Stimulated activated CD4-positive, alpha-beta T cell treated with anti-CD3 and anti-CD28 coated beads, TNF-alpha, amount 100 ng/mL, for 48 hours (primary cell): ENCODE measurements at places on chromosomes 11 and 22.

- DNase-seq = no peak
Observed at GRCh38 chr11:12600829-12601228, 73.4 kb upstream of the TEAD1 start.

- no peak for DNase-seq
Observed at GRCh38 chr11:94131718-94132115, 3.1 kb downstream of the PANX1 start.

GRCh38 chr22:22759371-22759770 lies 115.0 kb downstream of the GGTLC2 start:
- no peak for DNase-seq

DNA sequence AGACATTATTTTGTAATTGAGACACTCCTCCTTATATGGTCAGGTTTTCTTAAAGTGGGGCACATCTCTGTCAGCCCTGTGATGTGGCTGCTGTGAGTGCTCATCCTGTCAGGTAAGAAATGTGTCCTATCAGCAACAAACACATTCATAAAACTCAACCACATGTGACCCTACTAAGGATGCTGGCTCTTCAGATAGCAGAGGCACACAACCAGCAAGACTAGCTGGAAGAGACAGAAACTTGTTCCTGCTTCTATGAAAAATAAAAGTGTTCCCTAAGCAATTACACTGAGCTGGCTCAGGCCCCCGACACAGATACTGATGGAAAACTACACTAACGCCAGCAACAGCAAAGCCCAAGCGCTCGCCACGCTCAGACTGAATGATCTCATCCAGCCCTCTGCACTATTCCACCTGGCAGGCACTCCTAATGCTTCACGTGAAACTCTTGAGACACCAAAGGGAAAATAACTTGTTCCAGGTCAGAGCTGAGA lies 49.8 kb upstream of the CYP2D6 start:
- DNase-seq = peak; percentile 21

DNA sequence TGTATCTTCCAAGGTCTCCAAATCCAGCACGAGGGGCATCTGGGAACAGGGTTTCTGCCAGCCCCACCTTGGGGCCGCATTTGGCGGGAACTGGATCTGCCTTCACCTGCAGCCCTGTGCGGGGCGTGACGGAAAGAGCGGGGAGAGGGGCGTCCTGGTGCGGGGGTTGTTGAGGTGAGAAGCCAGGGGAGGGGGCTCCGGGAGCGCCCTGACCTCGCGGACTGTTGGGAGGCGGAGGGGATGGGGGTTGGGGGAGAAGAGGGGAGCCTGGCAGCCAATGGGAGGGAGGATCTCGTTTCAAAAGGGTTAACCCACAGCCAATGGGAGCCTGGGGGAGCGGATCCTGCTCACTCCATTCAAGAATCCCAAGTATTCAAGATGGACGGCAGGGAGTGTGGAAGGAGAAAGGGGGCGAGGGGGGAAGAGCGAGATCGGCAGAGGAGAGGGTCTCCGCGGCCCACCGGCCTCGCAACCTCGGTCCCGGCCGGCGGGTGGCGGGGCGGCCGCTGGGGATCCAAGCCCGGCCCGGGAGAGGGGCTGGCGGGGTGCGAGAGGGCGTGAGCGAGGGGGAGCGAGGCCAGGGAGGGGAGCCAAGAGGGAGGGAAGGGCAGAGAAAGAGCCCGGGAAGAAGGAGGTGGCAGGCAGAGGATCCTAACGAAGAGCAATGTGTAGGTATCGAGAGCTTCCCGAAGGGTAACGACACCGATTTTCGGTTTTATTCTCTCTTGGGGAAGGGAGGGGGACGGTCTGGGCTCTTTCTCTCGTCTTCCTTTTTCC lies 11.5 kb downstream of the YPEL4 start:
- DNase-seq = no peak

- no peak for DNase-seq
Observed at GRCh38 chr11:20021771-20022362, 138.4 kb downstream of the DBX1 start.

GRCh38 chr11:21612326-21612725 lies 580.6 kb upstream of the ANO5 start:
- DNase-seq = no peak

GRCh38 chr11:33828604-33829429 lies 54.5 kb upstream of the FBXO3 start:
- DNase-seq = no peak

GRCh38 chr11:94185416-94186084 lies 56.9 kb downstream of the PANX1 start:
- DNase-seq = no peak

DNA sequence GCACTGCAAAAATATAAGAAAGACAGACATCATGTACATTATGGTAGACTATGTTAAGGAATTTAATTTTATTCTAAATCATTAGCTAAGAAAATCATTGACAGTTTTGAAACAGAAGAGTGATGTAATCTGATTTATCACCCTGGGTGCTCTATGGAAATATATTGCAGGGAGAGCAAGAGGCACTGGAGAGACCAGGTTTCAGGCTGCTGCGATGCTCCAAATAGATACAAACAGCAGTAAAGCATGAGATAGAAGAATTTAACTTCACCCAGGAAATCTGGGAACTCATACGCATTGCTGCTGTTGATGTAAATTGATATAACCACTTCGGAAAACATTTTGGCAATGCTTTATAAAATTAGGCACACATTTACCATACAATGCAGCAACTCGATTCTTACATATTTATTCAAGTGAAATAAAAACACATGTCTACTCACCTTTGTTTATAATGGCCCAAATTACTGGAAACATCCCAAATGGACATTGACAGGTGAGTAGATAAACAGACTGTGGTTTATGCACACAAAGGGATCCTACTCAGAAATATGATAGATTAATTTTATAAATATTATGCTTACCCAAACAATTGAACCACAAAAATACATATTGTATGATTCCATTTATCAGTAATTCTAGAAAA lies 535.1 kb upstream of the CHORDC1 start:
- DNase-seq = no peak

DNA sequence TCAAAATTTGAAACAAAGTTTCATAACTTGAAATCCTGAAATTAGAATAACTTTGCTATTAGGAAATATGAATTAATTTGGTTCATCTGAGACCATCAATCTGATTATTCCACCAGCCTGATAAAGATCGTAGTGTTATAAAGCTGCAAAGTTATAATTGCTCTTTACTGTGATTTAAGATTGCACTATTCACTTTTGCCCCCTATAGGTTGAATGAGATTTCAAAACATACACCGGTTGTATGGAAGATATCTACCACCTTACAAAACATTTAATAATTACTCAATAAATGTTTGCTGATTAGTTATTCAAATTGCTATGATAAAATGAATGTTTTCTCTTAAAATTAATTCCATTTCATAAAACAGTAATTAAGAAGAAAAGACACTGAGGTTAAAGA lies 26.1 kb downstream of the APIP start:
- DNase-seq = no peak

- DNase-seq = peak; percentile 61
Observed at GRCh38 chr22:23772649-23773473, at the start of gene MMP11. Gene MMP11, plus strand, starts transcription at chr22:23772849. Its CDS starts 22 bp downstream, at chr22:23772871.

- DNase-seq = peak; percentile 85
Observed at GRCh38 chr11:64246871-64247728, at the start of gene PPP1R14B. Gene PPP1R14B, minus strand, starts transcription at chr11:64246943. Its CDS starts 270 bp downstream, at chr11:64246673.

DNA sequence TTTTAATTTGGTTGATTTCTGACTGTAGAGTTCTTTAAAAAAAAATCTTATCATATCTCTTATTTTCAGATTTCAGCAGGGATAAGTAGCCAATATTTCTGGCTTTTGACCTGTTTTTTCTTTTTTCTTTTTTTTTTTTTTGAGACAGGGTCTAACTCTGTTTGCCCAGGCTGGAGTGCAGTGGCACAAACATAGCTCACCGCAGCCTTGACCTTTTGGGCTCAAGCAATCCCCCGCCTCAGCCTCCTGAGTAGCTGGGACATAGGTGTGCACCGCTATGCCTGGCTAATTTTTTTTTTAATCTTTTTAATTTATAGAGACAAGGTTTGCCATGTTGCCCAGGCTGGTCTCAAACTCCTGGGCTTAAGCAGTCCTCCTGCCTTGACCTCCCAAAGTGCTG lies 23.9 kb upstream of the ZBTB44 start:
- DNase-seq = no peak

GRCh38 chr11:47864901-47865300 lies 16.8 kb upstream of the NUP160 start:
- no peak for DNase-seq

DNA sequence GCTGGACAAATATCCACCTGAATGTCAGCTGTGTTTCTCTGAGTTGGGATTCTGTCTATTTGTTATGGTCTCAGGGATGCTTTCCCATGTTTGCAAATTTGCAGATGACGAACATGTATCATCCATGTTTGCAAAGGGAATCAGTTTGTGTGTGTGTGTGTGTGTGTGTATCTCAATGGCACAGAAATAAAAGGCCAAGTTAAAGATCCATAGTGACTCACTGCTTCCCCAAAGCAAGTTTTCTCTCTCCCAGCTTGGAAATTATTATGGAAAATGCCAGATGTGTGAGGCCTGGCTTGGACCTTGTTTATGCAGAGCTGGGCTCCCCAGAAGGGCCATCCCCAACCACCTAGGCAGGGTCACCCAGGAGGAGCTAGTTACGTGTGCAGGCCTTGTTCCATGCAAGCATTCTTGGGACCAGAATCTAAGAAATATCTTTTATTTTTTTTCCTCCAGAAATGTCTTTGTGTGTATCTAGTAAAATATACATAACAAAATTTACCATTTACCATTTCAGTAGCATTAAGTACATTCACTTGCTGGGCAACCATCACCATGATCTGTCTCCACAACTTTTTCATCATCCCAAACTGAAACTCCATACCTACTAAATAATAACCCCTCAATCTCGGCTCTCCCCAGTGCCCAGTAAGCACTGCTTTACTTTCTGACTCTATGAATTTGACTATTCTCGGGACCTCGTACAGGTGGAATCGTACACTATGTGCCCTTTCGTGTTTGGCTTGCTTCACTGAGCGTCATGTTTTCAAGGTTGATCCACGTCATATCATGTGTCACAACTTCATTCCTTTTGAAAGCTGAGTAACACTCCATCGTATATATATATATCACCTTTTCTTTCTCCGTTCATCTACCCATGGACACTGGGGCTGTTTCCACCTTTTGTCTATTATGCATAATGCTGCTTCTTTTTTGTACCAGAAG lies 56.6 kb upstream of the WNT7B start:
- no peak for DNase-seq

DNA sequence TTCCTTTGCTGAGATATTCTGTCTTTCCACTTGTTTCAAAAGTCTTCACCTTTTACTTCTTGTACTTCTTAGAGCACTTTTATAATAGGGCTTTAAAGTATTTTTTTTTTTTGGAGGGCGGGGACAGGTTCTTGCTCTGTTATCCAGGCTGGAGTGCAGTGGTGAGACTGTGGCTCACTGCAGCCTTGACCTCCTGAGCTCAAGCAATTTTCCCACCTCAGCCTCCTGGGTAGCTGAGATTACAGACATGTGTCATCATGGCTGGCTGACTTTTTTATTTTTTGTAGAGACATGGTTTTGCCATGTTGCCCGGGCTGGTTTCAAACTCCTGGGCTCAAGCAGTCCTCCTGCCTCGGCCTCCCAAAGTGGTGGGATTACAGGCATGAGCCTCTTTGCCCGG lies 57.9 kb downstream of the DYNC2H1 start:
- DNase-seq = no peak

- DNase-seq = no peak
Observed at GRCh38 chr11:2588809-2589537, 110.8 kb downstream of the KCNQ1OT1 start.

- DNase-seq = no peak
Observed at GRCh38 chr11:102724904-102725500, at the start of gene MMP8. Gene MMP8, minus strand, starts transcription at chr11:102724954. Its CDS starts 99 bp downstream, at chr11:102724855.

DNA sequence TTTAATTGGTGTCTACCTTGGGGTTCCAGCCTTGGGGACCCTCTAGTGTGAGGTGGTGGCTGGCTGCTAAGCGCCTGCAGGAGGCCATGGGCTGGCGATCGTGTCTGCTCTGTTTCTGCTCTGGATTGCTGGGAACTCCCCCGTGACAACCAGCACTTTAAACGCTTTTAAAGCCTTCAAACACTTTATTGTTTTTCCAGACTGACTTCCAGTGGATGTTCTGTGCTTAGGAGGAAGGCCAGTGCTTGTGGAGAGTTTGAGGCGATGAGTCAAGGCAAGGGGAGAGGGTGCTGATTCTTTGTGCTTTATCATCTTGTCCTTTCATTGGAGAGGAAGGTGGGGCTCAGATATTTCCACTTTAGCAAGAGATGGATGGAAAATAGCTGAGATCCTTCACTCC lies 81.6 kb downstream of the FLI1 start:
- no peak for DNase-seq

GRCh38 chr11:15839061-15839460 lies 517.3 kb downstream of the SOX6 start:
- no peak for DNase-seq

GRCh38 chr11:110812086-110812733 lies 100.0 kb upstream of the ARHGAP20 start:
- no peak for DNase-seq

DNA sequence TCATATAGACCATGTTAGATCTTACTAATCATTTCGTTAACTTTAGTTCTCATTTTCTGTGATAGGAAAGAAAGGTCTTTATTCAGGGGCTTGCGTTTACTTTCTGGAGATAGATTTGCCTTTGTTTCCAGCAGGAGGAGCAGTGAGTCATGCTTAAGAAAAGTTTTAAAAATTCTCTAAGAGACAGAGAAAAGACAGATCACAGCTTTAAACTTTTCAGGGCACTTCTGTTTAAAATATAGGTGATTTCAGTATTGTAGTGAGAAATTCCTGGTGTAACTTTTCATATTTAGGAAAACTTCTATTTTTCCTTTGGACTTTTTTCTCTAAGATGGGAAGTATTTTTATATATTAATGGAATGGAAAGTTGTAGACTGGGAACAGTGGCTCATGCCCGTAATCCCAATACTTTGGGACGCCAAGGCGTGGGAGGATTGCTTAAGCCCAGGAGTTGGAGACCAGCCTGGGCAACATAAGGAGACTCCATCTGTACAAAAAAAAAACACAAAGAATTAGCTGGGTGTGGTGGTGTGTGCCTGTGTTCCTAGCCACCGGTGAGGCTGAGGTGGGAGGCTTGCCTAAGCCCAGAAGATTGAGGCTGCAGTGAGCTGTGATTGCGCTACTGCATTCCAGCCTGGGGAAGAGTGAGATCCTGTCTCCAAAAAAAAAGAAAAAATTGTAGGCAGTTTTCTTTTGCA lies 60.3 kb downstream of the ATXN10 start:
- no peak for DNase-seq

GRCh38 chr11:58652726-58653280 lies 30.3 kb downstream of the CNTF start:
- no peak for DNase-seq

- no peak for DNase-seq
Observed at GRCh38 chr22:35653824-35654223, 5.6 kb downstream of the APOL6 start.

DNA sequence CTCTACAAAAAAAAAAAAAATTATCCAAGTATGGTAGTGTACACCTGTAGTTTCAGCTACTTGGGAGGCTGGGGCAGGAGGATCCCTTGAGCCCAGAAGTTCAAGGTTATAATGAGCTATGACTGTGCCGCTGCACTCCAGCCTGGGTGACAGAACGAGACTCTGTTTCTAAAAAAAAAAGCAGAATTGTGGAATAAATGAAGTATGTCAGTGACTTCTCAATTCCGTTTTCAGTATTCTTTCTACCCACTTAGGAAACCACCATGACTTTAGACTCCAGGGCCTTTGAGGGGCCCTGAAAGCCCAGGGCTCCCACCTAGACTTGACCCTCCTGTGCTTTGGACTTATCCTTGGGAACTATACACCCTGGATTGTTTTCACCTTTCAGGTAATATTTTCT lies 6.5 kb upstream of the NUP160 start:
- DNase-seq = no peak

- no peak for DNase-seq
Observed at GRCh38 chr11:119258180-119258579, 52.0 kb downstream of the CBL start.
